ENCODE measurements at places on chromosomes 1 and 21.

DNA sequence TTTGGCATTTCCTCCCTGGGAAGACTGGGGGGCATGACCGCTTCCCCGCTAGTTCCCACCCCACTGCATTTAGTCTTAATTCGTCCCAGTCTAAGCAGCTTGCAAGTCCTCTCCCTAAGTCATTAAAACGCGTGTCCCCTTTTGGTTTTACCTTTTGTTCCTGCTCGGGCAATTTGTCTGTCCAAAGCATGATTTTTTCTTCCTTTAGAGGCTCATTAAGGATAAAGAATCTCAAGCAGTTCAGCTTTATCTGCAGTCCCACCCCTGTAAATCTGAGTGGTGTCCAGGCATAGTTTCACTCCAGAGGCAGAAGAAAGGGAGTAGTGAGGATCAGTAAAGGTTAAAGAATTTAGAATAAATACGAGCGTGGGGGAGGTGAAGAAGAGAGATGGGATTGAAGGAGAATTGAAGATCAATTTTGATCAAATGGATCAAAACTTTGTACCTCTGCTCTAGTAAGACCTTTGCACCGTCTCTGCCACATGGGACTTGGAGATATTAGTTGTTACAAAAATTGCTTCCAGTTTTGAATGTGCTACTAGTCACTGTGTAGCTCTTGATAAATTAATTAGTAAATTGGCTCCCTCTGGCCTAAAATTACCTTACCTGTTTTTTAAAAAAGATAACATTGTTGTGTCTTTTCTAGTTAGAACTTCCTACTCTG is 989 bp upstream of the ETV3 start:
- DNase-seq: no peak

DNA sequence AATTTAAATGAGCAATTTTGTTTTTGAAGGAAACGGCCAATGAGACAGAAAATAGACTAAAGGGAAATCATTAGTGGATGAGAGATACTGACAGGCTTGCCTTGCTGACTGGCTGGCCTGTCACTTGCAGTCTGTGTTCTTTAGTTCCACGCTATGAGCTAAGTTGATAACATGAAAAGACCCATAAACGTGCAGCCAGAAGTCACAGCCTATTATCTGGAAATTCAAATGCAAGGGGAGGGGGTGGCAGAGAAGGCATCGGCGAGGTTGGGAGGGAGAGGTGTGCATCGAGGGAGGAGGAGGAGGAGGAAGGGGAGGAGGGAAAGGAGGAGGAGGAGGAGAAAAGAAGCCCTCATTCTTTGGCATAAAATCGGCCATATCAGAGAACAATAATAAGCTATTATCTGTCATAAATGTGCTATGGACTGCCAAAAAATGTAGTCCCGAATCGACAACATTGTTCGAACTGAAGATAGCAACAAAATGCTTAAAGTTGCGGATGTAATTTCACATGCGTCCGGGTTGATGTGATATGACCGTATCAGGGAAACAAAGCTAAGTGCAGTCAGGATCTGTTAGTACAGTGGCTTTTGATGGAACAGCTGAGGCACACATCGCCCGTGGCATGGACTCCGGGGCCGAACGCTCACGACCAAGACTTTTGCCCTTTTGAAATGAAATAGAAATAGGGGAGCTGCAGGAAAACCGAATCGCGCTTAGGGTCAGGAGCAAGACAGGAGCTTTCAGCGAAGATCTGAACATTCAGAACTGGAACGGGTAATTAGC is 11.6 kb upstream of the BARHL2 start:
- peak; percentile 50 for DNase-seq

GRCh38 chr21:36976882-36977651 is 10.6 kb upstream of the HLCS start:
- peak; percentile 83 for DNase-seq

GRCh38 chr1:40651138-40651857 is 14.2 kb downstream of the RIMS3 start:
- no peak for DNase-seq

DNA sequence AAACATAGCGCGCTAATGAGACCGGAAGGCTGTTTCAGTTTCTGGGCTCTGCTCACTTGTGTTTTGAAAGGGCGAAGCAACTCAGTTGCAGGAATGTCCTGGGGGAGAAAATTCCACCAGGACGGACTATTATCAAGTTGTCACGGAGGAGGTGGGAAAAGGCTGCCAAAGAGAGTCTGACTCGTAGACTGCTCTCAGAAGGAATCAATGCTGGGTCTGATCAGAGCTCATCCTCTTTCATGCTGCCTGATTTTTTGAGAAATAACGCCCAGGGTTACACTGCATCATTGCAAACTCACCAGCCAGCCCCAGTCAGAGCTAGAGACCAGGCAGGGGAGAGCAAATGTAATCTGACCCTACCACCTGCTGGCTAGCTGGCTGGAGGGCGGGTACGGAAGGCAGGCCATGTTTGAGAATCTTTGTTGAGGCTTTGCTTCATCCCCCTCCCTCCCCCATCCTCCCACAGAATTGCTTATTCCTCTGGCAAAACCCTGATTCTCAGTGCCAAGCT is 36.4 kb upstream of the BCL9 start:
- DNase-seq: no peak

DNA sequence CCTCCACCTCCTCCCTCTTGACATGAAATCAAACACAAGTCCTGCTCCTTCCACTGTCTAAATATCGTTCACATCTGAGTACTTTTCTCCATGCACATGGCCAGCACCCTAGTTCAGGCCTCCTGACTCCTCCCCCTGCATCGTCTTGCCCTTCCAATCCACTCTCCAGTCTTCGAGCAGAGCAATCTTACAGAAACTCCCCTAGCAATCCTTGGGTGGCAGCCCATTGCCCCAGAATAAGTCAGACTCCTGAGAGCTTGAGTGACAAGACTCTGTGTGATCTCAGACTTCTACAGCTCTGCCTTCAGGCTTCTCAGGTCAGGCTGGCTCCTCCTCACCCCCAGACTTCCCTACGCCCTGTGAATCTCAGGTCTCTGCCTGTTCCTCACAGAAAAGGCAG is 5.5 kb downstream of the SH2D2A start:
- no peak for DNase-seq

DNA sequence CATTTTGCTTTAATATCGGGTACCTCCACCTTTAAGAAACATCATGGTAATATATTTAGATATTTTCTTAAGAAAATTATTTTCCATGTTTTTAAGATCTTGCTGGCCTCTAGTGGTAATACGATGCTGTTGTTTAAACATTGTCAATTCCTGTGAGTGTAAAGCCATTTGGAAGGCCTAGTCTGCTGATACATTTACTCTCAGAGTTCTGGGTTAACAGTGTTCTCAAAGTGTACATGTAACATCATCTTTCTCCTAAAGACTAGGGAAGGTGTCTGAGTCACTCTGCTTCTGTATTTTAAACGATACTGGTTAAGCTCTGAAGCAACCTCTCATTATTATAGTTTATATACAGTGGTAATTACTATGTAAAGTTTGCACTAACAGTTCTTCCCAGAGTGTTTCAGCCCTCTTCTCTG is 189.1 kb downstream of the RASAL2 start:
- peak; percentile 33 for DNase-seq

DNA sequence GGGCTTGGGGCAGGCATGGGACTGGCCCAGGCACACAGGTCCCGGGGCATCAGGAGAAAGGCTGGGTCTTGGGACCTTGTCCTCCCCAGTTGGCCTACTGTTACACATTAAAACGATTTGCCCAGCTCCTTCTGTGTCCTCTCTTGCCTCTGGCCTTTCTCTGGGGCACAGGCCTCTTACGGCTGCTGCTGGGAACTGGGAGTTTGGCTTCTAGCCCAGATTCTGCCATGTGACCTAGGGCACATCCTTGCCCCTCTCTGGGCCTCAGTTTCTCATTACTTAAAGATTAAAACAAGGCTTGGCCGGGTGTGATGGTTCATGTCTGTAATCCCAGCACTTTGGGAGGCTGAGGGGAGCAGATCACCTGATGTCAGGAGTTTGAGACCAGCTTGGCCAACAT is 14.0 kb downstream of the KDF1 start:
- DNase-seq: no peak

DNA sequence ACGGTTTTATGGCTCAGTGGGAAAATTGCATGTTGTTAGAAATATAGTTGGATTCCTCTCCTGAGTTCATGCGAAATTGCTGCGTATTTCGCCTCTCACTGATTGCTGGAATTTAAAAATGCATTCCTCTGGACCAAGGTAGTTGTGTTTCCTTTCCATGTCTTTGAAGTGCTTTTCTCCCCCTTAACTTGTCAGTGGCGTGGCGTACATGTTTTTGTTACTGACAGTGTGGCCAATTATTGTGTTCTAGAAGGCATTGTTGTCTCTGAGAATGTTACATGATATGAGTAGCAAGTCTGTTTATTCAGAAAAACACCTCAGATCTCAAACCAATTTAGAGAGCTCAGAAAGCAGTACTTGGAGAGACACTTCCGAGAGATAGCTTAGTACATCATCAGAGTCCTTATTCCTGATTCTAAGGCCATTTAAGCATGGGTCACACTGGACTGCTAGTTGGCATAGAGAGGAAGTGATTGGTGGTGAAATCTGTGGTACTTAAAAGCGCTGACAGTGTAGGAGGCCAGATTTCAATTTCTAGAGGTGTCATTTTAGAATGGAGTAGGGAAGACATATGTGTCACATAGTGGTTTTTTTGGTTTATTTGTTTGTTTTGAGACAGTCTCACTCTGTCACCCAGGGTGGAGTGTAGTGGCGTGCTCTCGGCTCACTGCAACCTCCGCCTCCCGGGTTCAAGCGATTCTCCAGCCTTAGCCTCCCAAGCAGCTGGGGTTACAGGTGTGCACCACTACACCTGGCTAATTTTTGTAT is 184.4 kb downstream of the RYR2 start:
- no peak for DNase-seq

DNA sequence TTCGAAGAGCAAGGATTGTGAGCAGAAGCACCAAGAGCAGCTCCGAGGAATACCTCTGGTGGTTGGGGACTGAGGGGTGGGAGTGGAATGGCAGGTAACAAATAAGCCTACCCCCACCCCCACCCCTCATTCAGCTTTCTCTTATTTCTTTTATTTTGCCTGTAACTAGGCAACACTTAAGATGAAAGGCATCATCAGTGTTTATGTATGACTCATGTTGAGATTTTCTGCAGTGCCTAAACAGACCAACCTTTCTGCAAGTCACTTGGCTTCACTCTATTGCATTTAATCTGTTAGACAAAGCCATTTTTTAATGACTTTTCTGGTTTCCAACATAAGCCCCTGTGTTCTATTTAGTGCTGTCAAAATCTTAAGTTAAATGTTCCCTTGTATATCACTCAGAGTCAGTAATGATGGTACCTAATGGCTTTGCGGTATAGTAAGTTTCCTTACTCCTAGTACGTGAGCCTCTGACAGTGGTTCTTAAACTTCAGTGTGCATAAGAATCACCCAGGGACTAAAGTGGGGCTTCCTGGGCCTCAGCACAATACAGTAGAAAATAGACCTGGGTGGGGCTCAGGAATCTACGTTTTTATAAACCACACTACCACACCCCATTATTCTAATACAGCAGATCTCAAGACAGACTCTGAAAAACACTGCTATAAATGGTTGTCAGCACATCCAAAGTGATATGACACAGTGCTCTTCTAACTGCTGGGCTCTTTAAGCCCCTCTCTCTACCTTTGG is 19.9 kb downstream of the CASQ2 start:
- DNase-seq: no peak

DNA sequence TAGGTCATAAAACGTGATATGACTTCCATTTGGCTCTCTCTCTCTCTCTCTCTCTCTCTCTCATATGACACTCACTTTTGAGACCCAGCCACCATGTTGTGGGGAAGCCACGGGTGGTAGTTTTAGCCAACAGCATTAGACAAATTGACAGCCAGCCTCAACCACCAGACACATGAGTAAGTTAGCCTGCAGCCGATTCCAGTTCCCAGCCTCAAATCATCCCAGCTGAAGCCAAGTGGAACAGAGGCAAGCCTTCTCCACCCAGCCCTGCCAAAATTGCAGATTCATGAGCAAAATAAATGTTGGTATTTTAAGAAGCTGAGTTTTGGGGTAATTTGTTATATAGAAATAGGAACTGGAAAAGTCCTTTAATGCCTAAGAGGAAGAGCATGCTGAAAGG is 98.0 kb upstream of the DNAH14 start:
- peak; percentile 59 for DNase-seq

DNA sequence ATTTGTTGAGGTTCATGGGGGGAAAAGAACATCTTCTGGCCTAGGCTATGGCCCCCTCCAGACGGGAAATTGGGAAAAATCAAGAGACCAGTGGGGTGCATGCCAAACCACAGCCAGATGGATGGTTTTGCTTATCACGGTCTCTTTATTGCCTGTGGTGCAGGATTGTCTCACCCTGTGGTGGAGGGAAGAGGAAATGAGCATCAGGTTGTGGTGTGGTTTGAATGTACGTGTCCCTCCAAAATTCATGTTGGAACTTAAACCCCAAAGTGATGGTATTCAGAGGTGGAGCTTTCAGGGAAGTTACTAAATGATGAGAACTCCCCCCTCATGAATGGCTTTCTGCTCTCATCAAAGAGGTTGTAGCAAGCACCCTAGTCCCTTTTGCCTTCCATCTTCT is 525.7 kb downstream of the NPHP4 start:
- DNase-seq: no peak

DNA sequence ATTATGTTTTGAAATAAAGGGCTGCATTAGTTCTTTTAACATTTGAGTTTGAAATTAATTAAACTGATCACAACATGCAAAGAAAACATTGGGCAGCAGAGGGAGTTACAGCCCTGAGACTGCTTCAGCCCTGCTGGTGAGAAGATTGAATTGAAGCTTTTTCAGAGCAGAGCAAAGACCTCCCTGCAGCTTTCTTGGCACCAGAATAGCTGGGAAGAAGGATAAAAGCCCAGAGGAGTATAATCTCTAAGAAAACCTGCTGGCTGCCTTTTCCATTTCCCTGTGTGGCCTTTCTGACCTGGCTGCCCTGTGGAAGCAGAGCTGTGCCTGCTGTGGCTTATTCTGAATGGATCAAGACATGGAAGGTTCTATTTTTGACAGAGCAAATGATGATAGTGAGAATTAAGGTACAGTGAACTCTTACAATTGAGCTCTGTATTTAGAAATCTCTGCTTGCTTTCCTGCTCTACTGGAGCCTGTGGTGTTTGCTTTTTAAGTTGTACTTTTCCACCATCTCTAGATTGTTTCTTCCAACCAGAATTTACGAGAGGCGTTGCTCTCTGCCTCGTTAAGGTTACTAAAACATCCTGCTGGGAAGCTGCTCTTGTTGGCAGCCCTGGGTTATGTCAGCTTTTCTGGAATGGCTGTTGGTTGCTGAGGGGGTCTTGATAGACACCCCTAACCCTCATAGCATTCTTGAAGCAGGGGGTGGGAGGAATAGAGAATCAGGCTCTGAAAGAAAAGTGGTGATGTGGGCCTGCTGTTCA is 9.9 kb downstream of the SNRPE start:
- DNase-seq: peak; percentile 58

DNA sequence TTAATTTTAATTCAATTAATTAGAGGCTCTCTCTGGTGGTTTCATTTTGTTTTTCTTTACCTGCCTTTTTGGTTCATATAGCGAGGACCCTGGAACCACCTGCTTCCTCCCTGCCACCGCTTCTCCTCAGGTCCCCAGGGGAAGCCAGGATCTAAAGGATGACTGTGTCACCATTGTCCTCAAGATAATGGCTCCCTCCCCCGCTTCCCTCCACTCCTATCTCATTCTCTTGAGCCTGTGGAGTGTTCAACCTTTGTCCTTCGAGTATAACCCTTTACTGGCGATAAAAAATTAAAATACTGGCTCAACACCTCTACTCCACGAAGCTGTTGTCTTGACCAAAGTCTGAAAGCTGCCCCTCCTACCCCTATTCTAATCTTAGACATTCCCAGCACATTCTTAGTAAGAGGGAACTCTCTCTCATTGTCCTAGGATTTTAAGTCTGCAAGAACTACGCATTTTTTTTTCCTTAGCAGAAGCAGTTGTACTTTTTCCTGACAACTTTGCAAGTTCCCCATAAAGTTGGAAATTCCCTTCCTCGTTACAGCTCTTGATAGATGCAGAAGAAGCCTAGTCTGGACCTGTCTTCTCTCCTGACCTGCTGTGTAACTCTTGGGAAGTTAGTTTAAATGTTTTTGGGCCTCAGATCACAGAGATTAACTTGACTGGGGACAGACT is 12.6 kb upstream of the MAPKAPK2 start:
- no peak for DNase-seq
